Activated T-helper 1 cell treated with Interleukin-2 at 50 U/mL for 16 hours (primary cell): ENCODE measurements at places on chromosomes 2 and 18.

GRCh38 chr2:16250886-16251285 lies 310.5 kb downstream of the MYCN start:
- no peak for DNase-seq

- DNase-seq, result no peak
These were observed 89.7 kb downstream of the FARSB start for GRCh38 chr2:222566229-222566628.

GRCh38 chr2:23690421-23691105 lies 236.4 kb downstream of the ATAD2B start:
- no peak for DNase-seq

- DNase-seq, result no peak
These were observed 233.5 kb upstream of the ZEB2 start for GRCh38 chr2:144753416-144753815.

GRCh38 chr18:42477267-42477666 lies 522.2 kb downstream of the PIK3C3 start:
- DNase-seq, result no peak
